Caudate nucleus (tissue), 63 donors: ENCODE measurements at places on chromosomes 2 and 18.

DNA sequence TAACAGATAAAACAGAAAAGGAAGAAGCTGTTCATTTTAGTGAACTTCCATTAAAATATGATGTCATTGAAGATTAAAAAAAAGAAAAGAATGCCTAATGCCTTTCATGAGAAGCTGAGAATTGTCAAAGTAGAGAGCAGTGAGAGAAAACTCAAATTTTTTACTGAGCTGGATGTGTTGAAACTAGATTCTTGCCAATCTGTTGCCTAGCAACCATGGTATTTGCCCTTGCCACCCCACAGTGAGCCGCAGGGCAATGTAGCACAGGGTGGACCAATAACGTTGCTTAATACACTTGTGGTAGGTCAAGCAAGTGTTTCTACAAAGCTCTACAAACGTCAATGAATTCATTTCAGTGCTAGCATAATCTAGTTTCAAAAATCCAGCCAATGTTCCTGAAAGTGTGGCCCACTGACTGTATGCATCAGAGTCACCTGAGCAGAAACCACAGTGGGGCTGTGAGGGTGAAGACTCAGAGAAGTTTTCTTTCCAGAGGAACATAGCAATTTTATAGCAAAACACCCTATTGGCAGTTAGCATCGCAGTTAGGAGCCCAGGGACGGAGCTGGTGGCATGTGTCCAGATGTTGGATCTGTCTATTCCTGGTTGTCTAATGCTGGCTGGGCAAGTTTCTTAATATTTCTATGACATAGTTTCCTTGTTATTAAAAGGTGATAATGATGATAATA is 132.2 kb downstream of the DOCK10 start:
- DNase-seq: no peak

GRCh38 chr2:224881846-224882245 is 160.4 kb downstream of the DOCK10 start:
- DNase-seq: no peak

- DNase-seq: no peak
Observed at GRCh38 chr2:121897335-121897970, 142.0 kb downstream of the TSN start.

DNA sequence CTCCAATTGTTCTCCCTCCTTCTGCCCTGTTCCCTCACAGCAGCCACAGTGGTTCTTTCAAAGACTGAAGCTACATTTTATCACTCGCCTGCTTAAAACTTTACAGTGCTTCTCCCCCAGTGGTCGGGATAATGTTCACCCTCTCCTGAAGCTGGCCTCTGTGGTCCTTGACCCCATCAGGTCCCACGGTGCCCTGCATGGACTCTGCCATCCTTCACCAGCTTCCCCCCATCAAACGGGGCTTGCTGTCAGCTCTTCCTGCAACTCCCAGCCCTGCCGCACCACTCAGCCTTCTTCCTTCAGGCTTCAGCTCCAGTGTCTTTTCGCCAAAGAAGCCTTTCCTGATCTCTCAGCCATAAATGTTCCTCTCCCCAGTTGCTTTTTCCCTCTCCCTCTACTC is 118.1 kb downstream of the NEDD4L start:
- no peak for DNase-seq

DNA sequence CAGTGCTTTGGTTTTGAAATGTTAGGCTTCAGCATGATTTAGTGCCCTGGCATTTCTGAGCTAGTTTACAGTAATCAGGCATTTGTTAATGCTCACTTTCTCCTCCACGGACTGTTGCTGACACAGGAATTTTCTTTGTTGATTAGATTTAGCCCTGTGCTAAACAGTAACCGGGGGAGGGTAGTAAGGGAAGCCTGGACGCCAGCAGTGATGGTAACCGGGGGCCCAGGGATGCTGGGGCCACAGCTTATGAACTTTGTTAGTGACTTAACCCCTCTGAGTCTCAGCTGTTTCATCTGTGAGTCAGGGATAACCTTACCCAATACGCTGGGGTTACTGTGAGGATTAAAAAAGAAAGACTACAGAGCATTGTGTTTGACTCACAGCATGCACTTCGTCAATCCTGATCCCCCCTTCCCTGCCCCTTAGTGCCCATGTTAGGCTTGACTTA is 33.5 kb downstream of the KLHL29 start:
- no peak for DNase-seq

- DNase-seq: no peak
Observed at GRCh38 chr2:196143730-196144131, 27.6 kb downstream of the STK17B start.

- no peak for DNase-seq
Observed at GRCh38 chr2:99805930-99806476, 316.2 kb upstream of the REV1 start.

GRCh38 chr2:241865957-241866789 is 3.4 kb upstream of the RTP5 start:
- DNase-seq: no peak

DNA sequence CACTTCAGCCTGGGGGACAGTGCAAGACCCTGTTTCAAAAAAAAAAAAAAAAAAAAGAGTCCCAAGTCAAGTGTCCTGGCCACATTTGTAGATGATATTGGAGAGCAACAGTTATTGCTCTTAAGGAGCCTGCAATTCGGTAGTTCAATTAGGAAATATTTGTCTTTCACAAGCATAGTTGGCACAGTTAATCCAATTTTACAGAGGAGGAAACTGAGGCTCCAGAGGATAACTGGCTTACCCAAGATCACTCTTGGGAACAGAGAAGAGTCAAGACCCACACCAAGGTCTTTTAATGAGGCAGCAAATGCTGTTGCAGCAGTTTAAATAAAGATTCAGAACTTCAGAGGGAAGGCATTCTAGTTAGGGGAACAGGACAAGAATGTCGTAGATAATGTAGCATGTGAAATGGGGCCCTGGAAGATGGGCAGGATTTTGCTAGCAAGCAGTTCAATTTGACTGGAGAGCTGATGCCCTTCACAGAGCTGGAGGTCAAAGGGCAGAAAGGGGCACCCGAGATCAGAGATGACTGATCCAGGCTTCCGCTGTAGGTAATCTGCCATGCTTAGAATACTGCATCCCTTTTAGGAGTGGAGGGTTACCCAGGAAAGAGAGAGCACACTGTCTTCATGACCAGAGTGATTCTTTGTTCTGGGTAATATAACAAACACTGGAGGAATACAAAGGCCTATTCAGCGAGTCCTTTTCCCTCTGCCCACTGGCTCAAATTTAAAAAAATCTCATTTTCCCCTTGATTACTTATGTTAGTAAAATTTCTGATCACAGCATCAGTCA is 3.0 kb downstream of the NPC1 start:
- DNase-seq: no peak

- DNase-seq: no peak
Observed at GRCh38 chr2:174972924-174973323, 32.3 kb downstream of the CHN1 start.

- no peak for DNase-seq
Observed at GRCh38 chr2:71720283-71720560, 266.9 kb downstream of the DYSF start.

GRCh38 chr2:213098612-213099011 is 52.8 kb downstream of the IKZF2 start:
- DNase-seq: no peak

DNA sequence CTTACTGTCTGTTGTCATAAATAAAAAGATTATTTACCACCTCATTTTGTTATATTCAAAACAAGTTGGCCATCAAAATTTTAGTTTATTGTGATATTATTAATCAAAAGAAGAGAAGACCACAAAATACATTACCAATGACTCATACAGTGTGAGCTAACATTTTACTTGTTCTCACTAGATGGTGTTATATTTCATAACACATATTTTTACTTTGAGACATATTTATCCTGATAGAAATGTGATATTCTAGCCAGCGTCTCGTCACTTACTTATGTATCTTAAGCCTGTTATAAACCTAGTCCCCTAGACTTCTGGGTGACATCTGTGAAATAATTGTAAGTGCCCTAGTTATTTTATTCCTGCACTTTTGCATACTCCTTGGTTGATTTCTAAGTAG is 263.2 kb downstream of the CDH7 start:
- no peak for DNase-seq

- DNase-seq: no peak
Observed at GRCh38 chr2:190819840-190820301, 60.8 kb upstream of the GLS start.

- no peak for DNase-seq
Observed at GRCh38 chr2:29509397-29509796, 394.2 kb downstream of the CLIP4 start.
